B cell (primary cell): ENCODE measurements at places on chromosomes 5 and 9. TPM values are rescaled to one million over a fixed set of nuclear protein-coding genes. Genes with fewer than 3 reads are reported as not detected.

GPR151 gene
- polyA plus RNA-seq, result not detected in 2 replicates

AQP3 gene
- polyA plus RNA-seq, result 10.0 and 11.4 TPM in 2 replicates

KIF12 gene
- polyA plus RNA-seq, result not detected in 2 replicates

DMRTA1 gene
- not detected in 2 replicates for polyA plus RNA-seq

SLC34A3 gene
- not detected in 2 replicates for polyA plus RNA-seq
